ENCODE measurements at places on chromosomes 2 and 18.

- no peak for DNase-seq
These were observed 12.9 kb upstream of the SNORC start for GRCh38 chr2:232857158-232857563.

DNA sequence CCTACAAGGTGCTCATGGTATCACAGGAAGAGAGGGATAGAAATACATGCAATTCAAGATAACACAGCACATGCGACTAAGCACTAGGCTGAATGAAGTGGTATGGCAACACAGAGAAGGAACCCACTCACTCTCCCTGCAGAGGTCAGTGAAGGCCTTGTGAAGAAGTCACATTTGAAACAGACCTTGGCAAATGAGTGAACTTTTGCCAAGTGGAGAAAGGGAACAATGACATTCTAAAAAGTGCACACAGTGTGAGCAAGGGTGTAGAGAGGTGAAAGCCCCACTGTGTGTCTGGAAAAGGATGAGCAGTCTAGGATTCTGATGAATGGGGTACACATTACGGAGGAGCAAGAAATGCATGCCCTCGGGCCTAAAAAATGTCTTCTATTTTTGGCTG is 23.3 kb downstream of the KLF7 start:
- no peak for DNase-seq

GRCh38 chr18:27214831-27215230 is 29.7 kb upstream of the CHST9 start:
- no peak for DNase-seq

DNA sequence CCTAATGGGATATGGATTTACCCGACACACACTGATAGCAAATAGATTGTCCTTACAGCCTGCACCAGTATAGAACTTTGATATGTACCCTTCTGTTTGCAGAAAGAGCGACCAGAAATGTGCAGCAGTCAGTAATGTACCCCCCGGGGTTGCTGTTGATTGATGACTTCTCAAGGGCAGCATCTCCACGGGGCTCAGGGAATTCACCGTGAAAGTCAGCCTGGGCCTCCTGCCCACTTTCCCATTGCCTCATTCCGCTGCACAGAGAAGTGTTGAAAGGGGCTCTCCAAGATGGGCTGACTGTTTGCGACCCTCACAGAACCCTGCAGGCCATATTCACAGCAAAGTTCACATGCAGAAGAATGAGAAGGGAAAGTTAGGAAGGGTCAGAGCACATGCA is 241.3 kb downstream of the PRKCE start:
- DNase-seq, result no peak

GRCh38 chr2:8268172-8268783 is 413.6 kb upstream of the ID2 start:
- DNase-seq, result no peak

GRCh38 chr2:10289891-10290290 is 12.8 kb upstream of the HPCAL1 start:
- no peak for DNase-seq

GRCh38 chr2:217058791-217059755 is 199.2 kb upstream of the TNP1 start:
- DNase-seq, result no peak

DNA sequence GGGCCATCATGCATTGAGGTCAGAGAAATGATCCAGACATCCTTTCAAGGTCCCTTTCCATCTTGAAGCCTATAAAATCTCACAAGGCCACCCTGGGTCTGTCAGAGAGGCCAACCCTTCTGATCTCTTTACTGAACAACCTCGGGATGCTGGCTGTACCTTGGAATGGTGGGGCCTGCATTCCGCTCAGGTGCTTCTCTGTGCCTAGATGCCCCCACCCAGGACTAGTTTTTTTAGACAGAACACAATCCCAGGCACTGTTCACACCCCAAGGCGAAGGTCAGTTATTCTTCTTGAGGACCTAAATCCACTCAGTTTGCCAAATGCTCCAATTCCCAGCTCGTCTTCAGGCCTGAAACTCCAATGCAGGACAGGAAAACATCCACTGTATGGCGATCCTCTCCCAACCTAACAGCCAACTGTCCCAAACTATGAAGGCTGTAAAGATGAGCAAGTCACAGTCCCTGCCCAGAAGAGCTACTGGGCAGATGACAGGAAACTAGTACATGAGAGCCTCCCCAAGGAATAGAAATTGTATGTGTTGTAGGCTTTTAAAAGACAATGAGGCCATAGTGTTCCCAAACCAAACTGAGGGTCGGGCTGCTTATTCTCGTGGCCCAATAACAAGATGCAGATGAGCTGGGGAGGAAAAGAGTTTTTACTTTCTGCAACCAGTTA is 154.4 kb upstream of the ACAA2 start:
- no peak for DNase-seq
